ENCODE measurements at places on chromosomes 16 and 17. TPM values are rescaled to one million over a fixed set of nuclear protein-coding genes. Genes with fewer than 3 reads are reported as not detected.
A peak's percentile ranks its signal among the peaks of the same experiment; 100 is the strongest.

GRCh38 chr16:23863511-23864422, 28.0 kb downstream of the PRKCB start:
- peaks cover 39% of the 10 kb centered on the region for H3K4me1 ChIP-seq
- peak overlapping the region; percentile 91 for H3K27ac ChIP-seq

- no peak for DNase-seq
- no peak overlapping the region for H3K4me3 ChIP-seq
- H3K27me3 ChIP-seq: no peaks in the 10 kb centered on the region
- no peak overlapping the region for H3K27ac ChIP-seq
These were observed 616.2 kb downstream of the WWOX start for GRCh38 chr16:78715673-78716072.

- H3K4me1 ChIP-seq: peaks cover 47% of the 10 kb centered on the region
- no peak overlapping the region for H3K27ac ChIP-seq
These were observed 4.1 kb downstream of the MMP25 start for GRCh38 chr16:3050487-3050886.

Gene HAS3
- total RNA-seq: 3.4 TPM

Gene CMTM3
- 55.8 TPM for total RNA-seq

GRCh38 chr17:33498069-33498468, 205.0 kb upstream of the ASIC2 start:
- H3K27me3 ChIP-seq: peaks cover 24% of the 10 kb centered on the region
- DNase-seq: no peak
- no peaks in the 10 kb centered on the region for H3K36me3 ChIP-seq
- no peak overlapping the region for H3K27ac ChIP-seq

- H3K4me1 ChIP-seq: peaks cover 38% of the 10 kb centered on the region
- H3K36me3 ChIP-seq: peaks cover 15% of the 10 kb centered on the region
- H3K27ac ChIP-seq: no peak overlapping the region
- no peak for DNase-seq
These were observed 211.2 kb downstream of the LGALS9B start for GRCh38 chr17:20256144-20256543.

Gene HES7
- 0.30 TPM for total RNA-seq

DNA sequence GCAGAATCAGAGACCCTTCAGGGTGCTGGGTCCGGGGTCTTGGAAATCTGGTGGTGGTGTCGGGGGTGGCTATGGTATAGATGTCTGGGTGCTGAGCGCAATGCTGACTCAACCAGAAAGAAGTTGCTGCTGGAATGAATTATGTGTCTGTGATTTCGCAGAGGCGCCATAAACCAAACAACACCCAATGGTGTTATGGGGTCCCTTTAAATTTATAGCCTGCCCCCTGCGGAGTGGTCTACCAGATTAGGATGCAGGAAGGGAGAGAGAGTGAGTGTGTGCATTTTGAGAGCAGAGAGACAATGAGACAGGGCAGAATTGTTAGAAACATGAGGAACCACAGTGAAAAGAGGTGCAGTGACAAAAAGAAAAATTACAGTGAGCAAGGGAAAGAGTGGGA, 100.7 kb upstream of the CDH11 start:
- H3K27ac ChIP-seq: no peak overlapping the region
- no peak for DNase-seq
- H3K4me1 ChIP-seq: no peaks in the 10 kb centered on the region

Gene PDPK1
- 69.7 TPM for total RNA-seq

DNA sequence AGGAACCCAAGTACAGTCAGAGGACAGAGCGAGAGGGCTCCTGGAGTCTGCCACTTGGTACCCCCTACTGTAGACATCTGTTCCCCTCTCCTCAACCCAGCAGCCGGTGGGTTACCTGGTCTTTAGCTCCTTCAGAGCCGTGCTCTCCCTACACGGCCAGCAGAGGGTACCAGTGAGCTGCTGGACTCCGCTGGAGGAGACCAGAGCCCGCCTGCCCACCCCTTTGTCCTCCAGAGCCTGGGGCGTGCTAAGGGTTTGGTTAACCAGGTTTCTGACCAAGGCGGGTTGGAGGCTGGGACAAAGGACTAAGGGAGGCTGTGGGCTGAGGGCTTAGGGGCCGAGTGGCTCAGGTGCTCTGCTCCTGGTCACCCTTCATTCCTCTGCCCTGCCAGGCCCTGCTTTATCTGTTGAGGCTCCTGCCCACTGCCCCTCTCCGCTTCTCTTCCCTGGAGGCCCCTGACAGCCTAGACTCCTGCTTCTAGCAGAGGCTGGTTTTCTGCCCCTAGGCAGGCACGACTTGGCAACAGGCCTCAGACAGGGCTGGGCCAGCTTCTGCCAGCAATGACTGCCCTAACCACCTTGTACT, 2.7 kb upstream of the HSD11B2 start:
- H3K4me1 ChIP-seq: peaks cover 11% of the 10 kb centered on the region
- peaks cover 13% of the 10 kb centered on the region for H3K27me3 ChIP-seq
- peak; percentile 29 for DNase-seq
- no peaks in the 10 kb centered on the region for H3K36me3 ChIP-seq

Gene HOXB5
- not detected for total RNA-seq

GRCh38 chr16:31006589-31006988, 3.8 kb downstream of the STX1B start:
- DNase-seq: no peak
- no peaks in the 10 kb centered on the region for H3K36me3 ChIP-seq
- no peaks in the 10 kb centered on the region for H3K27me3 ChIP-seq
- peaks cover 7% of the 10 kb centered on the region for H3K4me1 ChIP-seq
- no peak overlapping the region for H3K4me3 ChIP-seq
- H3K27ac ChIP-seq: no peak overlapping the region

- DNase-seq: peak; percentile 46
- peaks cover 55% of the 10 kb centered on the region for H3K4me1 ChIP-seq
- H3K4me3 ChIP-seq: peak overlapping the region; percentile 95
- no peaks in the 10 kb centered on the region for H3K27me3 ChIP-seq
These were observed 662 bp downstream of the COTL1 start for GRCh38 chr16:84617041-84617790.

GRCh38 chr17:55601874-55602364, 90.7 kb upstream of the SMIM36 start:
- H3K4me1 ChIP-seq: no peaks in the 10 kb centered on the region
- H3K27ac ChIP-seq: no peak overlapping the region
- H3K36me3 ChIP-seq: peaks cover 34% of the 10 kb centered on the region
- no peak for DNase-seq

Gene SNTB2
- total RNA-seq: 11.0 TPM

- no peaks in the 10 kb centered on the region for H3K4me1 ChIP-seq
- no peak overlapping the region for H3K4me3 ChIP-seq
- DNase-seq: no peak
- H3K36me3 ChIP-seq: peaks cover 10% of the 10 kb centered on the region
These were observed 222.8 kb upstream of the TNRC6C start for GRCh38 chr17:77735566-77736198.

DNA sequence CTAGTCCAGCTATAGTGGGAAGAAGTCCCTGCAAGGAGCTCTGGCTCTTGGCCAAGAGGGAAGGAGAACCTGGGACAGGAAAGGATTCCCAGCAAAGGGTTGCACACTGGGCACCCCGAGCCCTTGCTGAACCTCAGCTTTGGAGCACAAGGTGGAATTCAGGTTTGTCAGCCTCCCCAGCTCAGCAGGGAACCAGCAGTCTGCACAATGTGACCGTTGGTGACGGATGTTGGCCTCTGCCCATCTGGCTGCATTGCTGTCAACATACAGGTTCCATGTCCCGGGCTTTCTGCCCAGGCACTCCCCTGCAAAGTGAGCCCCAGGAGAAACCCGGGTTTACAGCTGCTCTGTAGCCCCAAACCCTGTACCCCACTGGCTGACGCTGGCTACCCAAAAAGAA, 6.7 kb downstream of the RPRML start:
- peaks cover 32% of the 10 kb centered on the region for H3K27me3 ChIP-seq
- peaks cover 3% of the 10 kb centered on the region for H3K4me1 ChIP-seq

GRCh38 chr16:86635176-86635876, 57.0 kb downstream of the FOXL1 start:
- H3K27ac ChIP-seq: no peak overlapping the region
- no peaks in the 10 kb centered on the region for H3K36me3 ChIP-seq
- no peak overlapping the region for H3K4me3 ChIP-seq
- peaks cover 1% of the 10 kb centered on the region for H3K4me1 ChIP-seq
- peaks cover 9% of the 10 kb centered on the region for H3K27me3 ChIP-seq

- peaks cover 34% of the 10 kb centered on the region for H3K4me1 ChIP-seq
- H3K27ac ChIP-seq: no peak overlapping the region
- peaks cover 50% of the 10 kb centered on the region for H3K36me3 ChIP-seq
These were observed 3.7 kb downstream of the TADA2A start for GRCh38 chr17:37410357-37410756.

GRCh38 chr17:35578929-35579432, 610 bp upstream of the PEX12 start:
- H3K36me3 ChIP-seq: no peaks in the 10 kb centered on the region
- H3K27me3 ChIP-seq: no peaks in the 10 kb centered on the region
- H3K27ac ChIP-seq: peak overlapping the region; percentile 99
- peaks cover 26% of the 10 kb centered on the region for H3K4me1 ChIP-seq
- DNase-seq: no peak

GRCh38 chr17:67837965-67838364, 12.7 kb downstream of the BPTF start:
- no peak overlapping the region for H3K4me3 ChIP-seq
- no peaks in the 10 kb centered on the region for H3K27me3 ChIP-seq
- H3K27ac ChIP-seq: peak overlapping the region; percentile 59
- H3K36me3 ChIP-seq: no peaks in the 10 kb centered on the region

DNA sequence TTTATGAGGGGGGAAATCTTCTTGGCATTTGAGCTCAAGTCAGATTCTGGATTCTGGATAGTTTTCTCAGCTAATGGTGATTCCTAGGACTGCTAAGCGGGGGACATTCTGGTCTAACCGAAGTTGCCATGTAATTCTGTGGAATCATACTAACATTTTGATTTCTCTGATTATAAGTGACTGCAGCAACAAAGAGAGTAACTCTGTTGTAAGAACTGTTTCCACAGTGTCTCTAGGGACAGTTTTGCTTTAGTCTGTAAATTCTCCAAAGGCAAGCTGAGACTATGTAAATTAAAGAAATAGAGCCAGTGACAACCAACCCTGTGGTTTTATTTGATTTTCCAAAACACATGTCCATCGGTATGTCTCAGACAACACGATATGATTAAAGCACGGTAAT, 286.2 kb downstream of the IRX3 start:
- no peak for DNase-seq
- H3K4me3 ChIP-seq: no peak overlapping the region
- peaks cover 11% of the 10 kb centered on the region for H3K36me3 ChIP-seq
- H3K27ac ChIP-seq: no peak overlapping the region
- H3K27me3 ChIP-seq: no peaks in the 10 kb centered on the region

Gene KCNJ16
- not detected for total RNA-seq

- H3K36me3 ChIP-seq: no peaks in the 10 kb centered on the region
- no peaks in the 10 kb centered on the region for H3K4me1 ChIP-seq
- peaks cover 7% of the 10 kb centered on the region for H3K27me3 ChIP-seq
- H3K27ac ChIP-seq: no peak overlapping the region
- no peak overlapping the region for H3K4me3 ChIP-seq
These were observed 25.1 kb downstream of the FA2H start for GRCh38 chr16:74749291-74750055.

DNA sequence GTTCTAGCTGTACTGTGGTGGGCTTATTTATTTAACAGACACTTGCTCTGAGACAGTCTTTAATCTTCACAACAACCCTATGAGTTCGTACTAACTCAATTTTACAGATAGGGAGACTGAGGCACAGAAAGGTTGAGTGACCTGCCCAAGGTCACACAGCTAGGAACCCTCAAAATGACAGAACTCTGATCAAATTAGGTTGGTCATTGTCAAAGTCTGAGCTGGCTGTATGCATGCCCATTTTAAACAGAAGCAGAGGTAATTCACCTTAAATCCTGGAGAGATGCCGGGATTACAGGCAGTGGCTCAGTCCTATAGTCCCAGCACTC, 24.9 kb downstream of the LAT start:
- H3K27me3 ChIP-seq: no peaks in the 10 kb centered on the region
- no peaks in the 10 kb centered on the region for H3K36me3 ChIP-seq
- peak overlapping the region; percentile 98 for H3K27ac ChIP-seq
- DNase-seq: no peak

DNA sequence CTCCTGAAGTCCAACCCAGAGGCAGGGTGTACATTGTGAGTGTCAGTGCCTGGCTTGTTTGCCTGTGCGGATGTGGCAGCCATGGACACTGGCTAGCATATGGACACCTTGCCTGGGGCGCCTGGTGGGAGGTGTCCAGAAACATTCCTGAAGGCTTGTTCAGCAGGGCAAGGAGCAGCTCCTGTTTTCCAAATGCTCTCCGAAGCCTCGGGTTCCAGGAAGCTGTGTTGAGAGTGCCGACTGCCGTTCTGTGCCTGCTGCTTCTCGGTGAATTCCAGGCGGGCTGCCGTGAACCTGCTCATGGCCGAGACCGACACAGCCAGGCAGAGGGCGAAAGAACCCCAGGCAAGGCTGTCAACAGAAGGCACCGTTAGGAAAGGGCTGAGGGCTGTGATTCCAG, 10.9 kb upstream of the DHRS7C start:
- no peak for DNase-seq
- H3K4me1 ChIP-seq: no peaks in the 10 kb centered on the region

GRCh38 chr17:50272711-50273653, 1.3 kb upstream of the TMEM92 start:
- no peaks in the 10 kb centered on the region for H3K36me3 ChIP-seq
- no peak overlapping the region for H3K27ac ChIP-seq
- H3K4me1 ChIP-seq: peaks cover 8% of the 10 kb centered on the region
- H3K27me3 ChIP-seq: peaks cover 18% of the 10 kb centered on the region

DNA sequence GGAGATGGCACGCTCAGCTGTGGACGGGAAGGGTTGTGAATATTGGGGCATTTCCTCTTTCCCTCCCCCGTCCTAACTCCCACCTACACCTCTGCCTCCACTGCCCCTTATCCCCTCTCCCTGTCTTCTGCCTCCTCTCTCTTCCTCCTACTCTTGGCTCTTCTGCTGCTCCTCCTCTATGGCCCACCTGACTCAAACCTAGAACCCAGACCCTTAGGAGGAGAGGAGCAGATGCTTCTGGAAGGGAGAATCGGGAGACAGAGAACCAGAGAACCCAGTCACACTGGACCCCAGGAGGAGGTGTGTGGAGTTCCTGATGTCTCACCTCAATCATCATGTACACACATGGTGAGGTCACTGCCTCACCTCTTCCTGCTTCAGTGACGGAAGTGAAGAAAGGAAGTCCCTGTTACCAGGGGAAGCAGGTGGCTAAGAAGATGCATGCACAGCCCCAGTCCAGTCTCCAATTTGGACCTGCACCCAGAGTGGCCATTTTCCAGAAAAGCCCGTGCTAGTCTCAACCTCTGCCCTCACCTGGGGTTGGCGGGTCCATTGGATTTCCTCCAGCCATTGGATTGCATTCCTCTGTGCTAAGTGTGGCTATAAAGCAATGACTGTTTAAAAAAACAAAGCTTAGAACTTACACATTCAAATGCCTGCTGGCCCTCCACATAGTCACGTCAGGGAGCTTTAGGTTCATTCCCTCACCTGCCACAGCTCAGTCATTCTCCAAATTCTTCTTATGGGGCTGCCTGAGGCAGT, 4.0 kb downstream of the RNF222 start:
- peak overlapping the region; percentile 62 for H3K4me3 ChIP-seq
- H3K36me3 ChIP-seq: no peaks in the 10 kb centered on the region
- peaks cover 3% of the 10 kb centered on the region for H3K27me3 ChIP-seq
- H3K27ac ChIP-seq: peak overlapping the region; percentile 98
- H3K4me1 ChIP-seq: peaks cover 18% of the 10 kb centered on the region

Gene IGSF6
- total RNA-seq: 0.57 TPM
